HS-5 (cell line): ENCODE measurements at places on chromosomes 13 and 19.

- no peak for DNase-seq
Observed at GRCh38 chr13:90947976-90948375, 399.5 kb upstream of the MIR17HG start.

- no peak for DNase-seq
Observed at GRCh38 chr19:6354098-6354674, 7.1 kb upstream of the CLPP start.

- DNase-seq = peak; percentile 23
Observed at GRCh38 chr13:93727211-93728141, 500.9 kb downstream of the GPC6 start.

DNA sequence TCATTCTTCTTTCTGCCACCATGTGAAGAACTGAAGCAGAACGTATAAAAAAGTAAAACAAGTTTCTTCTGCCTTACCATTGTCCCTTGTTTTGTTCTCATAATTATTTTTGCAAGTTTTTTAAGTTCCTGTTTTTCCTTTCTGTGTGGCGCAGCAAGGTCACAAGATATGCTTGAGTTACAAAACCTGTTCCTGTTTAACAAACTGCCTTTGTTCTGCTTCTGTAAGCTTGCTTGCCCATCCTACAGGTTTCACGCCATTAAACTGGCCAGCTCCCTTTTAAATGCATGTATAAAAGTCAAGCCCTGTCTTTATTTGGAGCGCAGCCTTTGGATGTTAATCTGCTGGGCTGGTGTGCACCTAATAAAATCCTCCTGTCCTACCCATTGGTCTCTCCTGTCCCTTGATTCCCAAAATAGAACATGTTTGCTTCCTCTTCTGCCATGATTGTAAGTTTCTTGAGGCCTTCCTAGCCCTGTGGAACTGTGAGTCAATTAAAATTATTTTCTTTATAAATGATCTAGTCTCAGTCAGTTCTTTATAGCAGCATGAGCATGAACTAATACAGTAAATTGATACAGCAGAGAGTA, 1115.4 kb downstream of the SLITRK1 start:
- DNase-seq = no peak

DNA sequence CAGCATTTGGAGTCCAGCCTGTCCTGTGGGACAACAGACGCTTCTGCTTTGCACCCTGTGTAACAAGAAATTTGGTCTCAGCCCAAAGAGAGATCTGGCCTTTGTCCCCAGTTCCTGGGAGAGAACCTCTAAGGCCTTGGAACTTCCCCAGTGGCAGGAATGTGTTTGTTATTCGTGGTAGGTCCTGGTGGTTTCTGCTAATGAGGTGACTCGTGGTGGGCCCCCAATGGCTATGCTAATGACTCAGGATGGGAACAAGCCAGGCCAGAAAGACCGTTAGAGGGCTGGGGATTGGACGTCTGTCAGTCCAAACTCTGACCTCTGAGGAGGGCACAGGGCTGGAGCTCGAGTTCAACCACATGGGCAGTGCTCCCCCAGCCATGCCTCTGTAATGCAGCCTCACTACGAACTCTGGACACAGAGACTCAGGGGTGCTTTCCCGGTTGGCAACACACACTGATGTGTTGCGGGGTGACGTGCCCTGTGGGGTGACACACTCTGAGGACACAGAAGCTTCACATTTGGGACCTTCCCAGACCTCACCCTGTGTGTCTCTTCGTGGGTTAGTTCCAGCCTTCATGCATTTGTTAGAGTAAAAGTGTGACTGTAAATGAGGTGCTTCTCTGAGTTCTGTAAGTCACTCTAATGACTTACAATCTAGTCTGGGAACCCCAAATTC, 38.9 kb downstream of the TEX29 start:
- peak; percentile 23 for DNase-seq

DNA sequence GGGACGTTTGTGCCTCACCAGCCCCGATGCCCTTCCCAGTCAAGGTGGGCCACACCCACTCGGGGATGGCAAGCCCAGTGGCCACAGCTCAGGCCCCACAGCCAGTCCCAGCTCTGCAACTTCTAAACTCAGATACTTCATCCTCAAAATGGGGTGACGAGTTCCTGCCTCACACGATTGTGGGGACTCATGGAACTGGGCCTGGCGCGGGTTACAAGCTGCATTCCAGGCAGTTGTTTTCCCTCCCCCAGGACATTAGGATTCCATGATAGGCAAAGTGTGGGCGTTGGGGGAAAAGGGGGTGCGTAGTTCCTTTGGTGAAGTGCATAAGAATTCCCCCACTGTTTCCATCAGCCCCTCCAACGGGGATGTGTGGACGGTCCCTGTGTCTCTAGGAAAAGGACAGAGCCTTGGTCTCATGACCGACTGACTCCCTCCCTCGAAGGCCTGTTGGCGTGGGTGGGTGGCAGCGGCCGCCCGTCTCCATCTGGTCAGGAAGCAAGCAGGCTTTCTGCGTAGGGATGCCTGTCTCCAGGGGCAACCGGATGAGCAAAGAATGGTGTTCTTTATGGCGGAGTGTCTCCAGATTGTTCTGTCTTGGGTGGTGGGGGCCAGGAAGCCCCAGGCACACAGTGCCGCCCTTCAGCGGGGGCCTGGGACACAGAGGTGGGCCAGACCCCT, 21.1 kb upstream of the NPAS1 start:
- no peak for DNase-seq
